ENCODE measurements at places on chromosomes 1 and 21.

GRCh38 chr21:29524055-29524454 is 225.3 kb downstream of the BACH1 start:
- no peak for DNase-seq

- DNase-seq: peak; percentile 97
These were observed at the start of the genes RO60 and UCHL5 for GRCh38 chr1:193059282-193060114. Gene RO60 (plus strand): TSS chr1:193059612. CDS start chr1:193069055, 9,443 bp downstream. Gene UCHL5 (minus strand): TSS chr1:193059360. CDS start chr1:193059260, 100 bp downstream.

DNA sequence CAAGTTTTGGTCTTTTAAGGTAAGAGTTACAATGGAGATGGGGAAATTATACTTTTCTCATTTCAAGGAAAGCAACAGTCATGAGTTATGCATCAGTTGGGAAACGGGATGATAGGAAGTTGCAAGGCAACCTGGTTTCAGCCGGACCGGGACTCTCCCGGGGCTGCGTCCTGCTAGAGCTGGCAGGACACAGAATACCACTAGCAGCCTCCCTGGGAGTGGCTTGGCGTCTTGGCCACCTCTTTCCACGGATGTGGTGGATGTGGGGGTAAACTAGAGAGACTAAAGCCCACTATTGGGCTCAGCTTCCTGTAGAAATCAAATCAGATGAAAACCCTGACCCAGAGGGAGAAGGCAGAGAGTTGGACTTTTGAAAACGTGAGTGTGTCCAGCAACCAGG is 71.9 kb downstream of the ADARB1 start:
- no peak for DNase-seq

DNA sequence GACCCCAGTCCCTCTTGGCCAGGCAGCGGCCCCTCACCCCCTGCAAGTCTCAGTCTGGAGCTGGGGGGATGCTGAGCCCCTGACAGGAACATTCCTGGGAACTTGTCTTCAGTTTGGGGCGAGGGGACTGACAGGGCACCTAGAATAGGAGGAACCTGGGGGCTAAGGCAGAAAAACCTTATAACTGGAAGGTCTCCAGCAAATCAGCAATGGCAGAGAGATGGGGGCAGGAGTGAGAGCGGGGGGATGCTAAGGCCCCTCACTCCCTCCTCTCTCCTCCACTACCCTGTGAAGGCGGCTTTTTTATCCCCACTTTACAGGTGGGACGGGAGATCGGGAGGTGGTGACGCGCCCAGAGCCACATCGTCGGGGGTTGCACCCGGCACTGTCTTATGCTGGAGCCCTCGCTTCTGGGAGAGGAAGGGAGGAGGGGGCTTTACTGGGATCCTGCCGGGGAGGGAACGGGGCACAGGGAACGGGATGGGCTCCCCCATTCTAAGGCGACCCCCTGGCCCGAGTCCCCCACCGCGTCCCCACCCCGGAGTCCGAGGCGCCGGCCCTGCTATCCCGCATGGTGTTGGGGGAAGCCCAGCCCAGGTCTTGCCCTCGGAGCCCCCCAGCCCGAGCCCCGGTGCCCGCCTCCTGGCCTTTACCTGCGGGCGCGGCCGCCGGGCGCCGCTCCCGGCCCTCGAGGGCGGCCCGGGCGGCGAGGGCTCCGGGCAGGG is 456 bp downstream of the COL8A2 start:
- DNase-seq: no peak

- DNase-seq: no peak
These were observed 16.5 kb downstream of the CTSK start for GRCh38 chr1:150791585-150791984.

GRCh38 chr1:68799096-68799495 is 302.2 kb upstream of the DEPDC1 start:
- no peak for DNase-seq

- no peak for DNase-seq
These were observed 8.0 kb downstream of the USP48 start for GRCh38 chr1:21774835-21775549.

GRCh38 chr21:42277593-42277992 is 37.6 kb downstream of the TFF3 start:
- DNase-seq: no peak

DNA sequence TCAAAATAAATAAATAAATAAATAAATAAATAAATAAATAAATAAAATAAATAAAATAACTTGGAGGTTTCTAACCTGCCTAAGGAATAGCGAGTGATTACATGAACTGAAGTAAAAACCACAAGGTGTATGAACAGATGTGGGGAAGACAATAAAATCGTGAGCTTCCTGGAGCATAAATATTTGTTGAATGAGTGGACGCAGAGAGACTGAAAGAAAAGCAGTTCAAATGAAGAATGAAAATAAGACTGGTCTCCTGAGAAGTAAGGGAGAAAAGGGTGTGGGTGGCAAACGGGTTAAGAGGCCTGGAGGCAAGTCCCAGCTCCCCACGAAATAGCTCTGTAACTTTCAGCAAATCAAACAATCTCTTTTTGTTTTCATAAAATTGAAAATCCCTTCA is 33.6 kb downstream of the CHML start:
- no peak for DNase-seq
